ENCODE measurements at places on chromosomes 2 and 18.

- DNase-seq = no peak
Measured at GRCh38 chr2:127007652-127008051, 99.3 kb downstream of the BIN1 start.

GRCh38 chr2:204027091-204027490 is 90.5 kb downstream of the ICOS start:
- no peak for DNase-seq

GRCh38 chr2:164954186-164954585 is 1.1 kb downstream of the SLC38A11 start:
- no peak for DNase-seq

DNA sequence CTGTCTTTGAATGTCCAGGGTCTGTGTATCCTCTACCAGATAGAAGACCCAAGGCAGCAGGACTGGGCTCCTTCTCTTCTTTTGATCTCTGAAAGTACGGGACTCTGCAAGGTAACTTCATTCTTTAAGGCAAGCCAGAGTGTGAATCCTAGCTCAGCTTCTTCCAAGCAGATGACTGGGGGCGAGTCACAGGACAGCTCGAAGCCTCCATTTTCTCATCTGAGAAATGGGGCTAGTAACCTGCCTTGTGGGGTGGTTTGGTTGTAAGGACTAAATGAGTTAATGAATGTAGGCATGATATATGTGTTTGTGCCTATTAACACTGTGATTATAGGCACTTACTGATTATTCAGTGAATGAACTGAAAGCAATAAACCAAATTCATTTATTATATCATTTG is 46.7 kb downstream of the DGKD start:
- DNase-seq = no peak

DNA sequence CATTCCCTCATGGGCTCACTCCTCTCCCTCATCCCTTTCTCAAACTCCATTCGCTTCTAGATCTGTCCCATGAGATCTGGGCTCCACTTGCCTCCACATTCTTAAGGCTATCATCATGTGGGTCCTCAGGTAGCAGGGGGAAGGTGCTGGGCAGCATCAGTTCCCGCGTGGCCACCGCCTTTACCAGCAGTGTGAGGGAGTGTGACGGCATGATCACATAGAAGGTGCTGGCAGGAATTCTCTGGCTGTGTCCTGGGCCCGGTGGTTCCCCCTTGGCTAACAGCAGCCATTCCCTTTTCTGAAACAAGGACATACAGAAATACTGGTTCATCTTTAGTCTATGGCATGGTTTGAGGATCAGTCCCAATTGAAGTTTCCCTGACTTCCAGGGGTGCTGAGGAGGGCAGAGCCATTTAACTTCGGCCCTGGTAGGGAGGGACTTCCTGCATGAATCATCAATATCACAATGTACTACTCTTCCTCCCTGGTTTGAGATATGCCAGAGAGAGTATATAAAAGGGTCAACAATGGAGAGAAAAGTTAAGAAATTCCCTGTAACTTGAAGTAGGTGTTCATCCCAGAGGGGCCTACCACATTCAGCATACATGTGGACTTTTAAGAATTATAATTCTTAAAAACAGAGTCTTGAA is 7.7 kb downstream of the DOK1 start:
- DNase-seq = no peak
